ENCODE measurements at places on chromosomes 7 and 10. TPM values are rescaled to one million over a fixed set of nuclear protein-coding genes. Genes with fewer than 3 reads are reported as not detected.

The POM121 gene
- 62.4 TPM for total RNA-seq

The TUBAL3 gene
- total RNA-seq, result not detected

DNA sequence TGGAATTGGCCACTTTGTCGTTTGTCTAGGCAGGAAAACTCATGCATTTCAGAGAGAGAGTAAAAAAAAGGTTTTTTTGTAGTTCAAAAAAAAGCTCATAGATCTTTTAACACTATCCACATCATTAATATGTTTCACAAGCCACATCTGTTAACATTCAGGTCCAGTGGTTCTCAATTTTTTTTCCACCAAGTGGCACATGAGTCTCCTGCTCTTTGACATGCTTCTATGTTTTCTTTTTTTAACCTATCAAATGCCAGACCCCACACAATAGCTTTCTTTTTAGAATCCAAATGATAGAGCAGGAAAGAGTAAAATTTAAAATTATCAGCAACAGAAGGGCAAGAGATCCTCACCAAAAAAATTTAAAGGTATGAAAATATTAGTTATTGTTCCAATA is 20.3 kb downstream of the NOD1 start:
- no peaks in the 10 kb centered on the region for H3K27me3 ChIP-seq
- no peak overlapping the region for H3K27ac ChIP-seq
- no peak for DNase-seq
- H3K4me3 ChIP-seq, result no peak overlapping the region

GRCh38 chr10:3924344-3924743 is 139.3 kb upstream of the KLF6 start:
- no peaks in the 10 kb centered on the region for H3K27me3 ChIP-seq
- no peak for DNase-seq
- H3K4me3 ChIP-seq, result no peak overlapping the region
- no peaks in the 10 kb centered on the region for H3K36me3 ChIP-seq

GRCh38 chr7:27151931-27152815 is at the start of gene HOXA3:
Gene HOXA3 (minus strand): TSS chr7:27152583. CDS start chr7:27110640, 41,943 bp downstream.
- no peak for DNase-seq

DNA sequence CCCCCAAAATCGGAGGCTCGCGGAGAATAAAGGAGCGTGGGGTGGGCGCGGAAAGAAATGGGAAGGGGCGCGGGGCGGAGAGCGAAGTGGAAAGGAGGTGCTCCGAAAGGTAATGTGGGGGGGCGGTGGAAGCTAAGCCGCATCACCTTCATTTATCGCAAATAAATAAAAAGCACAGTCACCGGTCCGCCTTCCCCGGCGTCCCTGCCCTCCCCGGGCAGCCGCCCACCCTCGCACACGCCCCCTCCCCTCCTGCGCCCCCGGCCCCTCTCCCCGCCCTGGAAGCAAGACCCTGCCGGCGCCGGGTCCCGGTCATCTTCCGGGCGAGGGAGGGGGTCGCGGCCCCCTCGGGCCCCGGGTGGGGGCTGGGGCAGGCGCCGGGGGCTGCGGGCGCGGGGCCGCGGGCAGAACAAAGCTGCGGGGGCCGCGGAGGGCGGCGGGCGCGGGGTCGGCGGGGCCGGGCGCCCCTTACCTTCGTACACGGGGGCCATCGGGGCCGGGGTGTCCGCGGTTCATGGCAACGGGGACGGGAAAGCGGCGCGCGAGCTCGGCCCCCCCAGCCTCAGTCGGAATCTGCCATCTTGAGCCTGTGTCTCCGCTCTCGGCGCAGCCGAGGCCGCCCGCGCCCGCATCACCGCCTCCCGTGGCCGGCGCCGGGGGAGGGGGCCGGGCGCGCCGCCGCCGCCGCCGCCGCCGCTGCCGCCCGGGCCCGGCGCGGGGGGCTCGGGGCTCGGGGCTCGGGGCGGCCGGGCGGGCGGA is 486 bp downstream of the HIPK2 start:
- DNase-seq, result no peak
- H3K36me3 ChIP-seq, result no peaks in the 10 kb centered on the region
- no peaks in the 10 kb centered on the region for H3K27me3 ChIP-seq
- peak overlapping the region; percentile 95 for H3K27ac ChIP-seq
- H3K4me1 ChIP-seq, result peaks cover 18% of the 10 kb centered on the region
- peak overlapping the region; percentile 93 for H3K4me3 ChIP-seq

DNA sequence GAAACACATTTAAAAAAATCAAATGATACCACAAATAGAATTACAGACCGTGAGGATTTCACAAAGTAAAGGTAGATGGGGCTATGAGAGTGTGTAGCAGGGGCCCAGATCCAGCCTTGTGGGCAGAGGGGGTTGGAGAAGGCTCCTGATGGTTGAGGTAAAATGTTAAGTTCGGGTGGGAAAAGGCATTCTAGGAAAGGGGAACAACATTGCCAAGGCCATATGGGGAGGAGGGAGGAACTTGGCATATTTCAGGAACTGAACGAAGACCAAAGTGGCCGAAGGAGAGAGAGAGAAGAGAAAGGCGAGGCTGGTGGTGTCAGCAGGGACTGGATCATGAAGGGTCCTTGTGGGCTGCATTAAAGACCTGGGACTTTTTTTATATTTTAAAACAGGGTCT is 98.9 kb downstream of the CARD11 start:
- H3K4me3 ChIP-seq, result no peak overlapping the region
- no peak overlapping the region for H3K27ac ChIP-seq
- H3K4me1 ChIP-seq, result no peaks in the 10 kb centered on the region
- no peaks in the 10 kb centered on the region for H3K36me3 ChIP-seq
